ENCODE measurements at places on chromosomes 13 and 19. TPM values are rescaled to one million over a fixed set of nuclear protein-coding genes. Genes with fewer than 3 reads are reported as not detected.
A peak's percentile ranks its signal among the peaks of the same experiment; 100 is the strongest.

DNA sequence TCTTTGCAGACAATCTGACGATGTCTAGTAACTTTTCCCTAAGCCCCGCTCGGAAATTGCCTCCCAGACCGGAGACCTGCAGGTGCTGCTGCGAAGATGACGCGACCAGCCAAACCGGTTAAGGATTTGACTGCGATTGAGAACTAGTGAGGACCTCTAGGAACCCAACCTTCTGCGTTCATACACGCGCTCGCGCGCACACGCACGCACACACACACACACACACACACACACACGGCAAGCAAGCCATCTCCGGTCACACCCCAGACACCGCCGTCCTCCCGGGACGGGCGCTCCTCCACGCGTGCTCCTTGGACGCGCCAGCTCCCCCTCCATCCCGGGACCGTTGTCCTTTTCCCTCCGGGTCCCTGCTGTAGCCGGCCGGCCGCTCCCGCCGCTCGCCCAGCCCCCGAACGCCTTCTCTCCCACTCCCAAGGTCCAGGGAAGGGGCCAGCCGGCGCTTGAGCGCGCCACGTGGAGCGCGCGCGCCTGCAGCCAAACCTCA is 1.2 kb downstream of the TBC1D4 start:
- H3K4me3 ChIP-seq, result peak overlapping the region; percentile 99
- DNase-seq, result peak; percentile 33
- H3K27me3 ChIP-seq, result no peaks in the 10 kb centered on the region

DNA sequence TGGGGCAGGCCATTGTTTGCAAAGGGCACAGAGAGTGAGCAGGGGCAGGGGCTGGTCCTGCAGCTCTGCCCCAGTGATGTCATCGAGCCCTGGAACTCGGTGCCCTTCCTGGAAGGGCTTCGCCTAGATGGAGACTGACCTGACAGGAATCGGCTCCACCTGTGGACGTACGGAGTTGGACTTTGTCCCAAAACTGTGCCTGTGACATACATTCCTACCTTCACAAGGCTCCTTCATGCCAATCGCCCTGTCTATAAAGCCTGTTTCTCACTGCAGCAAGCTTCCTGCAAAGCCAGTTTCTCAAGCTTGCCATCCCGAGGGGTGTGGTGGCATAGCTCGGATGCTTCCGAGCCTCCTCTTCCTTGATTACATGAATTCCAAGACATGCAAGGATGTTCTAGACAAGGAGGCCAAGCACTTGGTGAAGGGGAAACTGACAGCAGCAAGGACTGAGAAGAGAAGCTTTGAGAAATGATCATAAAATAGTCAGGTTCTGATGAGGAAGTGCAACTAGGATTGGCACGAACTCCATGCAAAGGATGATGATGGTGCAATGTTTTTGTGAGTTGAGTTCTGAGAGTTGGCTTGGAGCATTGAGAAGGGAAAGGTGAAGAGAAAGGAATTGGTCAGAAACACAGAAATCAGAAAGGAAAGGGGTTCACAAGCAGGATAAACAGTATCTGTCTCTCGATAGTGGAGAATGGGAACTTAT is 73.6 kb upstream of the STK24 start:
- peaks cover 15% of the 10 kb centered on the region for H3K4me1 ChIP-seq
- H3K27me3 ChIP-seq, result peaks cover 2% of the 10 kb centered on the region
- DNase-seq, result no peak
- H3K36me3 ChIP-seq, result no peaks in the 10 kb centered on the region
- no peak overlapping the region for H3K4me3 ChIP-seq
- peak overlapping the region; percentile 11 for H3K27ac ChIP-seq

Gene TMEM238
- 2.3 TPM for total RNA-seq

- peaks cover 21% of the 10 kb centered on the region for H3K36me3 ChIP-seq
- H3K4me1 ChIP-seq, result peaks cover 22% of the 10 kb centered on the region
- no peak overlapping the region for H3K4me3 ChIP-seq
- DNase-seq, result peak; percentile 78
- no peaks in the 10 kb centered on the region for H3K27me3 ChIP-seq
These were observed 25.2 kb downstream of the MARK4 start for GRCh38 chr19:45276284-45276687.

Gene LMTK3
- 20.4 TPM for total RNA-seq

Gene LGI4
- total RNA-seq, result 2.0 TPM

Gene RNF225
- 1.3 TPM for total RNA-seq

Gene CD209
- total RNA-seq, result not detected

Gene ZNF491
- 4.7 TPM for total RNA-seq

- H3K27me3 ChIP-seq, result peaks cover 43% of the 10 kb centered on the region
- no peak for DNase-seq
- peaks cover 12% of the 10 kb centered on the region for H3K4me1 ChIP-seq
- peak overlapping the region; percentile 75 for H3K4me3 ChIP-seq
These were observed 11.8 kb upstream of the ERFL start for GRCh38 chr19:41939861-41940730.

Gene TRIM28
- total RNA-seq, result 599 TPM

Gene NUDT19
- total RNA-seq, result 14.2 TPM

Gene FFAR2
- total RNA-seq, result not detected

GRCh38 chr13:20713014-20713376 is 9.5 kb downstream of the IL17D start:
- H3K4me1 ChIP-seq, result peaks cover 9% of the 10 kb centered on the region
- H3K4me3 ChIP-seq, result peak overlapping the region; percentile 51
- H3K36me3 ChIP-seq, result no peaks in the 10 kb centered on the region
- no peak overlapping the region for H3K27ac ChIP-seq

DNA sequence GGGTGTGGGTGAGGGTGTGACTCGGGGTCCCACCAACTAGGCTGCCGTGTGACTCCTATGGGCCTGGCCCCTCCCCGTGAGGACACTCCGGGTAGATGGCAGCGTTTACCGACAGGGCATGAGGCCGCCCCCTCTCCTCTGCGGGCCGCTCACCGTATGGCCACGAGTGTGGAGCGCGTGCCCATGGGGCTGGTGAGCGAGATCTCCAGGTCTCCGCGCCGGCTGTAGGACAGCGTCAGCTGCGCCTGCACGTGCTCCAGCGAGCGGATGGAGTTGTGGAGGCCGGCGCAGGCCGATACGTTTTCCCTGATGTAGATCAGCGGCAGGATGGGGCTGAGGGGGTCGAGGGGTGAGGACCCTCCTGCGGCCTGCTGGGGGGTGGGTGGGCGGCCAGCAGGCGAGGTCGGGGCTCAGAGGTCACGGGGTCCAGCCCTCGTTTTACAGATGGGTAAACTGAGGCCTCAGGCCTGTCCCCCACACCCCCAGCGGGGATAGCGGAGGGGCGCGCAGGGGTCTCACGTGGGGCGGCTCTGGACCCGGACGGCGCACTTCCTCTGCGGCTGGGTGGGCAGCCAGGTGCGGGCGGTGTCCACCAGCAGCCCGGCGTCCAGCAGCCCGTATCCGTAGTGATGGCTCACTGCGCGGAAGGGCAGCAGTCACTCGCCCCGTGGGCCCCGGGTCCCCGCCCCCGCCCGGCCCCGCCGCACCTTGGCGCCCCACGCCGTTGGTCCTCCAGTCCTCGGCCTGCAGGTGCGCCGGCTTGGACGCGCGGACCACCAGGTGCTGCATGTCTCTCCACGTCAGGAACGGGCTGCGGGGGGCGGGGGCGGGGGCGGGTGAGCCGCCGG is 4.3 kb upstream of the C19orf25 start:
- no peaks in the 10 kb centered on the region for H3K27me3 ChIP-seq
- H3K4me1 ChIP-seq, result peaks cover 4% of the 10 kb centered on the region
- peaks cover 2% of the 10 kb centered on the region for H3K36me3 ChIP-seq
- H3K4me3 ChIP-seq, result no peak overlapping the region
- no peak overlapping the region for H3K27ac ChIP-seq

Gene ZNF573
- 18.1 TPM for total RNA-seq

Gene CD79A
- 0.62 TPM for total RNA-seq

Gene RNF113B
- total RNA-seq, result not detected

Gene LGALS7B
- not detected for total RNA-seq

Gene ZSWIM4
- total RNA-seq, result 21.5 TPM

GRCh38 chr13:43339145-43339804 is 315.9 kb downstream of the DNAJC15 start:
- H3K4me1 ChIP-seq, result peaks cover 17% of the 10 kb centered on the region
- no peak overlapping the region for H3K4me3 ChIP-seq
- no peak overlapping the region for H3K27ac ChIP-seq
- H3K27me3 ChIP-seq, result peaks cover 3% of the 10 kb centered on the region
- DNase-seq, result no peak

- DNase-seq, result no peak
- H3K4me1 ChIP-seq, result peaks cover 37% of the 10 kb centered on the region
- H3K4me3 ChIP-seq, result no peak overlapping the region
- peak overlapping the region; percentile 7 for H3K27ac ChIP-seq
These were observed 16.3 kb downstream of the NEK5 start for GRCh38 chr13:52112591-52112990.

Gene TEX29
- 0.41 TPM for total RNA-seq

GRCh38 chr13:92463134-92463533 is 763.5 kb upstream of the GPC6 start:
- H3K27me3 ChIP-seq, result no peaks in the 10 kb centered on the region
- no peaks in the 10 kb centered on the region for H3K36me3 ChIP-seq
- no peak for DNase-seq
- no peak overlapping the region for H3K27ac ChIP-seq
- H3K4me3 ChIP-seq, result no peak overlapping the region
- H3K4me1 ChIP-seq, result peaks cover 26% of the 10 kb centered on the region

Gene PRODH2
- not detected for total RNA-seq

Gene STOML3
- total RNA-seq, result not detected

- H3K36me3 ChIP-seq, result no peaks in the 10 kb centered on the region
- no peak for DNase-seq
- H3K4me1 ChIP-seq, result peaks cover 16% of the 10 kb centered on the region
- H3K27ac ChIP-seq, result no peak overlapping the region
- H3K4me3 ChIP-seq, result no peak overlapping the region
- H3K27me3 ChIP-seq, result no peaks in the 10 kb centered on the region
These were observed 20.5 kb upstream of the ARL11 start for GRCh38 chr13:49607761-49608160.

- H3K27ac ChIP-seq, result no peak overlapping the region
- H3K27me3 ChIP-seq, result no peaks in the 10 kb centered on the region
- no peak for DNase-seq
- H3K4me1 ChIP-seq, result no peaks in the 10 kb centered on the region
- H3K4me3 ChIP-seq, result no peak overlapping the region
These were observed 14.4 kb downstream of the LONP1 start for GRCh38 chr19:5705552-5705951.

Gene FGF21
- total RNA-seq, result not detected

- H3K4me1 ChIP-seq, result peaks cover 17% of the 10 kb centered on the region
- H3K27ac ChIP-seq, result no peak overlapping the region
- no peaks in the 10 kb centered on the region for H3K27me3 ChIP-seq
- no peaks in the 10 kb centered on the region for H3K36me3 ChIP-seq
These were observed 37.6 kb downstream of the KCTD12 start for GRCh38 chr13:76848596-76848995.

Gene KLK15
- not detected for total RNA-seq

Gene LGALS14
- 0.71 TPM for total RNA-seq

Gene KASH5
- total RNA-seq, result not detected

- peak; percentile 49 for DNase-seq
- H3K27me3 ChIP-seq, result peaks cover 3% of the 10 kb centered on the region
- H3K4me1 ChIP-seq, result peaks cover 32% of the 10 kb centered on the region
- H3K4me3 ChIP-seq, result peak overlapping the region; percentile 94
These were observed 764 bp downstream of the UPF1 start for GRCh38 chr19:18832306-18833140.

- no peak overlapping the region for H3K27ac ChIP-seq
- peaks cover 24% of the 10 kb centered on the region for H3K4me1 ChIP-seq
- H3K27me3 ChIP-seq, result peaks cover 8% of the 10 kb centered on the region
- peak overlapping the region; percentile 74 for H3K4me3 ChIP-seq
These were observed 1.1 kb downstream of the INSR start for GRCh38 chr19:7292950-7293761.

GRCh38 chr13:104114101-104114500 is 1047.9 kb upstream of the SLC10A2 start:
- peak overlapping the region; percentile 90 for H3K27ac ChIP-seq
- peak overlapping the region; percentile 13 for H3K4me3 ChIP-seq
- peaks cover 12% of the 10 kb centered on the region for H3K36me3 ChIP-seq

Gene CBY2
- not detected for total RNA-seq

- no peak overlapping the region for H3K4me3 ChIP-seq
- no peaks in the 10 kb centered on the region for H3K27me3 ChIP-seq
- no peaks in the 10 kb centered on the region for H3K36me3 ChIP-seq
- DNase-seq, result no peak
These were observed 379.0 kb downstream of the EFNB2 start for GRCh38 chr13:106156468-106156867.

- H3K4me1 ChIP-seq, result no peaks in the 10 kb centered on the region
- no peak overlapping the region for H3K27ac ChIP-seq
- no peak overlapping the region for H3K4me3 ChIP-seq
- no peaks in the 10 kb centered on the region for H3K27me3 ChIP-seq
These were observed 6.9 kb downstream of the B3GNT8 start for GRCh38 chr19:41420101-41420880.

- peaks cover 2% of the 10 kb centered on the region for H3K36me3 ChIP-seq
- peak; percentile 83 for DNase-seq
- H3K4me3 ChIP-seq, result no peak overlapping the region
- no peaks in the 10 kb centered on the region for H3K27me3 ChIP-seq
- H3K27ac ChIP-seq, result no peak overlapping the region
- H3K4me1 ChIP-seq, result peaks cover 20% of the 10 kb centered on the region
These were observed 11.0 kb downstream of the CTU1 start for GRCh38 chr19:51097166-51097738.
